Activated T-helper 1 cell treated with anti-CD3 and anti-CD28 coated beads, Interleukin-12 subunit alpha, Interleukin-12 subunit beta, Interleukin-2, Interleukin-4 antibody, amounts not matched to agents 30 ng/mL and 10 ng/mL and 1 ng/mL, durations not matched to agents 14 hours and 24 hours and 36 hours (primary cell): ENCODE measurements at places on chromosomes 4 and X.

GRCh38 chr4:137310593-137311490 lies 221.5 kb downstream of the PCDH18 start:
- no peak for DNase-seq

DNA sequence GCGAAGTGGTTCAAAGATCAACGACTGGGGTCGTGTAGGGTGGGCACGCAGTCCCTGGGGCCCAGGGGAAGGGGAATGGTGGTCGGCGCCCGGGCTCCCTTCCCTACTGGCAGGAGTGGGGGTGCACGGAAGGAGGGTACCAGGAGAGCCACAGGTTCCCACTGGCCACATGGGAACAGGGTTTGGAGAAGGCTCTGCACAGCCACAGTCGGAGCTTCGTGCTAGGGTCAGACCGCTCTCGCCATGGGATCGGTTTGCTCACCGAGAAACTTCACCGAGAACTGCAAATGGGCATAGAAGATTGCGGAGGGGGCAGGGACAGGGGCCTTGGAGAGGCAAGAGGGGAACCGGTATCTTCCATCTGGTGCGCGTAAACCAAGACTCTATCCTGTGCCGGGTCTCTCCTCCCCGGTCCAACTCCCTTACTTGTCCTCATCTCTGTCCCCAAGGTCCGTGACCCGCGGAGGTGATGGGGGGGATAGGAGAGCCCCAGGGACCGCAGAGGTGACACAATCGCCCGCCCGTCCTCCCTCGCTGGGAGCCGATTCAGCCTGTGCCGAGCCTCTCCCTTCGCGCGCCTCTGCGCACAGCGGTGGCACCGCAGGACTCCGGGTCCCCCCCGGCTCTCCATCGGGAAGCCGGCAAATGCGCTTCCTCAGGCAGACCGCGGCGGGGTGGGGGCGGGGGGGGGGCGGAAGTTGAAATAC lies 1.0 kb downstream of the SCD5 start:
- DNase-seq: no peak

GRCh38 chr4:154329268-154329868 lies 162.2 kb downstream of the DCHS2 start:
- DNase-seq: no peak

GRCh38 chr4:148415500-148415899 lies 26.7 kb downstream of the NR3C2 start:
- DNase-seq: no peak

DNA sequence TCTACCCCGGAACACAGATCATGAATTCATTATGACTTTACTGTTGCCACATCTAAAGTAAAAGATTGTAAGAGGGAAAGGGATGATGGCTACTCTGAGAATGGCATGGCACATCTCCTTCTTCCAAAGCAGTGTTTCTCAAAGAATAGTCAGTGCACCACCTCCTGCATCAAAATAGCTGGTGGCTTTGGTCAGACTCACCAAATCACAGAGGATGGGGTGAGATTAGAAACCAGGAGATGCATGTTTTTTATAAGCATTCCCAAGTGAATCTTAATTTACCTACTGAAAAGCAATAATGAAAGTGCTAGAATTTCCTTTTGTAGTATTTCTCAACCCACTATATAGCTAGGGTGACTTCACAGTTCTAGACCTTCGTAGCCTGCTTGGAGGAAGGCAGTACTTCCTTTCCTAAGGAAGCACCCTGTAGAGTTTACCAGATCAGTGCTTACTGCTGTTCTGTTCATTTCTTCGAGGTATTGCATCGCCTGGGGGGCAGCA lies 340.8 kb upstream of the KLF3 start:
- no peak for DNase-seq

DNA sequence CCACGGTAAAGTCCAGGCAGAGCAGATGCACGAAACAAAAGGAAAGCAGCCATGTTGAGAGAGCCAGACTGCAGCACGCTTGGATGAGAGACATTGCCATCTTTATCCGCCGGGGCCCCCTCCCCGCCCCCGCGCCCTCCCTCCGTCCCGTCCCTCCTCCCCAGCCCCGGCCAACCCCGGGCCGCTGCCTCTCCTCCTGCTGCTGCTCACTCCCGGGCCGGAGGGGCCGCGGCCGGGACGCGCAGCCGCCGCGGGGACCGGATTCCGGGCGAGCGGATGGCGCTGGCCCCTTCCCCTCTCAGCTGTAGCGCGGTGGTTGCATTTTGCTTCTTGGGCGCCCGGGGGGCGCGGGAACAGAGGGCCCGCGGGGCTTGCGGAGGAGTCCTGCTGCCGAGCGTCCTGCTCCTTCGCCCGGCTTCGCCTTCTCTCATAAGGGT lies 542 bp downstream of the RNF150 start:
- no peak for DNase-seq

- DNase-seq: no peak
Observed at GRCh38 chrX:34053931-34054330, 78.2 kb downstream of the FAM47A start.

GRCh38 chrX:122220644-122221373 lies 963.3 kb upstream of the GRIA3 start:
- no peak for DNase-seq

- DNase-seq: no peak
Observed at GRCh38 chrX:23344238-23344903, 9.7 kb downstream of the PTCHD1 start.

DNA sequence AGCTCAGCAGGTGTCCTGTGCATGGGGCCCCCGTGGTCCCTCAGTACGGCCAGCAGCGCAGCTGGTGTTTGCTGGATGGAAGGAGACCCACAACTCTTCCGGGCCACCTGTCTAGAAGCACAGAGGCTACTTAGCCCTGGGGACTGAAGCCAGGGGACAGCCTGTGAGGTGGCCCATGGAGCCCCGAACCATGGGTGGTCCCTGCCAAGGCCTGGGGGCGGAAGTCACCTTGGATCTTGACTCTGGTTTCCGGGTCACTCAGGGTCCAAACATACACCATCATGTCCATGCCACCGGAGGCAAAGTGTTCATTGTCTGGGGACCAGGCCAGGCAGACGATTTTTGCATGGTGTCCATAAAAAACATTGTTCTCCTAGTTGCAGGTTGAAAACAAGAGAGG lies 39.5 kb downstream of the WDR1 start:
- no peak for DNase-seq

- no peak for DNase-seq
Observed at GRCh38 chr4:184419976-184420375, 54.4 kb downstream of the IRF2 start.

GRCh38 chrX:104189837-104190236 lies 23.6 kb downstream of the FAM199X start:
- no peak for DNase-seq

- no peak for DNase-seq
Observed at GRCh38 chr4:8534129-8534528, 46.1 kb upstream of the GPR78 start.

GRCh38 chr4:123675567-123675966 lies 279.0 kb downstream of the SPRY1 start:
- no peak for DNase-seq

GRCh38 chr4:166435449-166435848 lies 562.4 kb downstream of the TLL1 start:
- DNase-seq: no peak

- no peak for DNase-seq
Observed at GRCh38 chr4:83171436-83172039, 57.0 kb upstream of the PLAC8 start.

- no peak for DNase-seq
Observed at GRCh38 chrX:155434906-155435743, 23.3 kb downstream of the F8A3 start.

GRCh38 chr4:104976262-104976661 lies 170.4 kb upstream of the TET2 start:
- no peak for DNase-seq

GRCh38 chrX:8960957-8961468 lies 72.9 kb downstream of the FAM9B start:
- DNase-seq: no peak

- DNase-seq: no peak
Observed at GRCh38 chr4:53481586-53481985, 104.1 kb downstream of the FIP1L1 start.

DNA sequence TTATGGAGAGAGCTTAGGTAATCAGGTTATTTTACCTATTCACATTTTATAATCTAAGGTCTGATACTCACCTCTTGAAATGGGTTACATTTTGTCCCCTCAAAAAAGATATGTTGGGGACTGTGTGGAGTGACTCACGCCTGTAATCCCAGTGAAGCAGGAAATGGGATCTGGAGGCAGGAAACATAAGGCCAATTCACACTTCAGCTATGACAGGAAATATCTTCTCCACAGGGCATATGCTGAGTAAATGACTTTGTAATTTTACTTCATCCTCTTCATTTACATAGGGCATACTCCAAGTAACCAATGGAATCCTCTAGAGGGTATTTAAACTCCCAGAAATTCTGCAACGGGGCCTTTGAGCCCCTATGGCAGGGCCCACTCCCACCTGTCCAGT lies 54.8 kb upstream of the ZMAT1 start:
- DNase-seq: no peak

DNA sequence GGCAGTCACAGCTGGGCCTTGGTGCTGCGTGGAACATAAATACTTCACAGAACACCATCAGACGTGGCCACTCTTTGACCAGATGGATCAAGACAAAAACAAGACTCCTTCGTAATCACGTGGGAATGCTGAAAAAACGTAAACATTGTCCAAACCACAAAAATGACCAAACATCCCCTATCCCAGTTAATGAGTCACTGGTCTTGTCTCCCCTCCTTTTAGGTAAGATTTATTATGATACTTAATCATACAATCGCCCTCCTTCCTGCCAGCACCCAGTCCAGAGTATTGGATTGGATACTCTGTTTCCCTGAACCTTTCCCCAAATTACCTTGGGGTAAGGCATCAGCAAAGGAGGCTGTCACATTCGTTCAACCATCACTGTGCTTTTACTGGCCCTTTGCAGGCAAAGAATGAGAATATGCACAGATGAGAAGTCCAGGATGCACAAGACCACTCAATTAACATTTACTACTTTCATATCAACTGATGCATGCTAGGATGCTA lies 601 bp upstream of the TCEANC start:
- no peak for DNase-seq

DNA sequence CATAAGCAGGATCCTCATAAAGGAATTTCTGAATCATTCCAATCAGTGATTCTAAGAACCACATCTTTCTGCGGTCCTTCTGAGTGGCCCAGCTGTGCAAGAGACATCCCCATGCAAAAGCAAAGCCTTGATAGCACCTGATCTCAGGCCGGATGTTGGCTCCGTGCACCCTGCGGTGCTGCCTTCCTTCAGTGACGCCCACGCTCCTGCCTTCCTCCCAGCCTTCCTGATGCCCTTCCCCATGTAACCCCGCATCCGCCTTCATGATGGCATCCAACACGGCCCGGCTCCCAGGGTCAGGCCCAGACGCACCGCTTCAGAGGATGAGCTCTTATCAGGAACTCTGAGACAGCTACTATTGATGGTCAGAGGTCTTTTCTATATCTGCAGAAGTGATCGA lies 20.4 kb upstream of the CYP4V2 start:
- DNase-seq: no peak

- DNase-seq: no peak
Observed at GRCh38 chr4:114132830-114133229, 153.4 kb upstream of the ARSJ start.
